Activated naive CD4-positive, alpha-beta T cell treated with anti-CD3 and anti-CD28 coated beads, Interleukin-2, amount 10 ng/mL, durations not matched to agents 7 days and 5 days (primary cell): ENCODE measurements at places on chromosomes 5 and 9.
A peak's percentile ranks its signal among the peaks of the same experiment; 100 is the strongest.

DNA sequence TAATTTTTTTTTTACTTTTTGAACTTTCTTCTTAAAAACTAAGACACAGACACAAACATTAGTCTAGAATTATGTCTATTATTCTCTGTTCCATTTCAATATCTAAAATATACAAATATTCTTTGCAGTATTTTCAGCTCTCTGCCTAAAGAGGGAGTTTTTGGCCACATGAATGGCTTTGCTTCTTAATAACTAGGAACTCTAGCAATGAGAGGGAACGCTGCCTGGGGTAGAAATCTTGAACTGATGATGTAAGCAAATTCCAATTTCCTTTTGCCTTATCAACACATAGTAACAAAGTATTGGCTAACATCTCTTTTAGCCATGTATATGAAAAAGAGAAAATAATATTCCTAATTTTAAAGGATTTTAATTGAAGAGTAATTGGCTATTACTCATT lies 51.9 kb downstream of the SLC25A46 start:
- no peak overlapping the region for H3K4me3 ChIP-seq
- no peaks in the 10 kb centered on the region for H3K36me3 ChIP-seq
- H3K27ac ChIP-seq = no peak overlapping the region
- no peak for DNase-seq
- H3K27me3 ChIP-seq = no peaks in the 10 kb centered on the region
- H3K4me1 ChIP-seq = no peaks in the 10 kb centered on the region

DNA sequence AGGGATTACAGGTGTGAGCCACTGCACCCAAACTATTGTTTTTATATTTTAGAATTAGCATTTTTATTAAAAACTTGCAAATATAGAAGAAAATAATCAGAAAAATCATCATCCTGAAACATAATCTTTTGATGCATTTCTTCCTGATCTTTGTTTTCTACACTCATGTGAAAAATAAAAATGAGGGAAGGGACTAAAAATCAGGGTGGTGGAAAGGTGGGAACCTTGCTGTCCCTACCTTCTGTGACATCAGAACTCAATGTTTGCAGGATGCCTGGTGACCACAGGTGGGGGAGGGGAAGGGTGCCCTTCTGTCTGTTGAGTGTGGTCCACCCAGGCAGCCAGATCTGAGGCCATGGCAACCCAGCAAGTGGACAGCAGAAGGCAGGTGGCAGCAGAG lies at the start of gene SMIM23:
SMIM23 (plus strand) TSS at position 301 of the 400 bp plus-strand sequence; CDS start at position 356, 55 bp downstream.
- no peaks in the 10 kb centered on the region for H3K36me3 ChIP-seq
- no peak within 1 kb of the TSS for H3K27ac ChIP-seq

- H3K27me3 ChIP-seq = no peaks in the 10 kb centered on the region
- peaks cover 22% of the 10 kb centered on the region for H3K36me3 ChIP-seq
- peaks cover 90% of the 10 kb centered on the region for H3K4me1 ChIP-seq
- peak overlapping the region; percentile 96 for H3K27ac ChIP-seq
- no peak for DNase-seq
- H3K4me3 ChIP-seq = peak overlapping the region; percentile 82
Measured at GRCh38 chr5:142013734-142014521, 1.1 kb upstream of the GNPDA1 start.

GRCh38 chr9:4839470-4839912 lies 46.7 kb downstream of the RCL1 start:
- no peak overlapping the region for H3K27ac ChIP-seq
- H3K36me3 ChIP-seq = peaks cover 46% of the 10 kb centered on the region
- no peaks in the 10 kb centered on the region for H3K27me3 ChIP-seq
- DNase-seq = no peak

DNA sequence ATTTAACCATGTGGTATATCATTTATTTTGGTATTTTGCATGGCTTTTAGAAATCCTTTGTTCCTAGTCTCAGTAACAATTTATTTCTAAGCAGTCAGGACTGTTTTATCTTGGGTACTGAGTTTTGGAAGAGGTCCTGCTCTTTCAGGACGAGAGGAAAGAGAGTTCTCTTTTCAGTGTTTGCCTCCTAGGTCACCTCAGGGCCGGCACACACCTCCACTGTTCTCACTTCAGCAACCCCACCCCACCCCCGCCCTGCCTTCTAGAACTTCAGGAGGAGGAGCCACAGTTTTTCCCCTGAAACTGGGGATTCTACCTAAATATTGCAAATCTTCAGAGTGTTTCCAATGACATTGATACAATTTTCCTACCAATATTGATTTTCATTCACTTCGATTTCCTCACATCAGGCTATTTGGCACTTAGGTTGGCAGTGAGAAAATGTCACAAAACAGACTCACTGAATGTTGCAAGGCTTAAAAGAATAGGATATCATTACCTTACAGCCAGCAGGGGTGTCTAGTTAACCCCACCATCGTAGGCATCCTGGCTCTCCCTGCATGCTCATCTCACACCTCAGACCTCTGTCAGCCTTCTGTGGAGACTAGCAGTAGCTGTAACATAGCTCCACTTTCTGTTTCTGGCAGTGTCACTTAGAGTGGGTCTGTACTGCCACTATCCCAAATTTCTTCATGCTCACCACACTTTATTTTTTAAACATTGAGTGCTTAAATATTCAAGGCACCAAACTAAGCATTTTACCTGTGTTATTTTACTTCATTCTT lies 5.4 kb downstream of the IGIP start:
- H3K27ac ChIP-seq = no peak overlapping the region
- DNase-seq = no peak
- no peaks in the 10 kb centered on the region for H3K36me3 ChIP-seq
- H3K27me3 ChIP-seq = no peaks in the 10 kb centered on the region
- no peak overlapping the region for H3K4me3 ChIP-seq
- H3K4me1 ChIP-seq = peaks cover 41% of the 10 kb centered on the region
